ENCODE measurements at places on chromosomes 12 and 14.

DNA sequence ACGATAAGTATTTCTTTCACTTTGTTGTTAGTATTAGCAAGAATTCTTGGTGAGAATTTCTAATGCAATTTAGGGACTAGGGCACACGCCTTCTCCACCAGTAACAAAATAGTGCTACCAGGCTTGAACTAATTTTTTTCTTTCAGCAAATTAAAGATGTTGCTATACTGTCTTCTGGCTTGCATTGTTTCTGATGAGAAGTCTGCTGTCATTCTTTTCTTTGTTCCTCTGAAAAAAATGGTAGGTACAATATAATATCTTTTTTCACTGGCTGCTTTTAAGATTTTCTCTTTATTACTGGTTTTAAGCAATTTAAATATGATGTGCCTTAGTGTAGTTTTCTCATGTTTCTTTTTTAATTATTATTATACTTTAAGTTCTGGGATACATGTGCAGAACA is 171.2 kb downstream of the PCNX1 start:
- no peak for DNase-seq

GRCh38 chr14:65242732-65243134 is 140.4 kb upstream of the MAX start:
- no peak for DNase-seq

DNA sequence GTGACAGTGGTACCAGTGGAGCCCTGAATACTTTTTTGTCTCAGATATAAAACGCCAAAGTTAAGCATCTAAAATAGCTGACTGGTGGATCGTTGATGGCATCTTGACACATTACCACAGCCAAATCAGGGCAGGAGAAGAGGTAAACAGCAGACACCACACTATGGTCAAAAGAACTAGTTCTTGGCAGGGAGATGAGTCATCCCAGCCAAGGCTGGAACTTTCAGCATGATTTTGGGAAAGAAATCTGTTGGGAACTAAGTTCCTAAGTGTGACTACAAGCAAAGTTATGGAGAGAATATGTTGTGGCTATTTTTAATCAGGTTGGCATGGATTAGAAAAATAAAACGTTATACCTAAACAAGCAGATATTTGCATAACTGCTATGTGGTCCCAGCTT is 36.9 kb downstream of the LGR5 start:
- no peak for DNase-seq

DNA sequence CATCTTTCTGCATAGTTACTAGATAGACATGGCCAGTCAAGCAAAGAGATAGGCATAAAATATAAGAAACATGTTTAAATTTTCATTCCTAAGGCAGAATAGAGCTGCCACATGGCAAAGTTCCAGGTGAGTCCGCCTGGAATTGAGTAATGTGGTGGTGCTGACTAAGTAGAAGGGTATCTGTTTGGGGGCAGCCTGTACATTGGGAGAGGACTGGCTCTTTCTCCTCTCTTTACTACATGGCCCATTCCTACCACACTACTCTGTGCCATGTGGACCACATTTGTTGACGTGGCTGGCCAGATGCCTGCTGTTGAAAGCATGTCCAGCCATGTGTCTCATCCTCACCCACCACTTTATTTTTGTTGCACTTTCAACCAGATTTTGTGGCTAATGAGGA is 354.0 kb downstream of the ETNK1 start:
- DNase-seq, result no peak

- DNase-seq, result no peak
These were observed 21.8 kb upstream of the EGLN3 start for GRCh38 chr14:33972583-33973081.

DNA sequence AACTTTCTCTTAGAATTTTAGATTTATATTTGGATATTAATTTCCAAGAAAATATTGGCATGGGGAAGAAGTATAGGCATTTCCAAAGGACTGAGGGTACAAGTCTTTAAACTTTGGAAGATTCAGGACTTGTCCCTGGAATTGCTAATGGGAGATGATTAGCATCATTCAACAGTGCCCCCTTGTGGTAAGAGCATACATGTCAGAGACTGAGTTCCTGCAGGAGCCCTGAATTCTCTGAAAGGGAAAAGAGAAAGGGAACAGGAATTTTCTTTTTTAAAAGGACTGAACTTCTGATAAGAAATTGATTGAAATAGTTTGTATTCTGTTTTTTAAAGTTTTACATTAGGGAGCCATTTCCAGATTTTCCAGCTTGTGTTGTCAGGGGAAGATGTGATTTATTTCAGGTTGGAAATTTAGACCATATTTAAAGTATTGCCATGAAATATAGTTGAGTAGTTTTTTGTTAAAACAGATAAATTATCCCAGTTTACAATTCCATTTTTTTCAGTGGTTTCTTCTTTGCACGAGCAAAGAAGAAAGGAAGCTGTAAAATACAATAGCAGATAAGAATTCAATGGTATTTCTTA is 44.0 kb upstream of the REP15 start:
- peak; percentile 33 for DNase-seq

GRCh38 chr14:102495491-102496330 is 13.9 kb downstream of the ANKRD9 start:
- DNase-seq, result no peak

GRCh38 chr12:52812749-52813148 is 1.2 kb downstream of the KRT4 start:
- DNase-seq, result no peak

DNA sequence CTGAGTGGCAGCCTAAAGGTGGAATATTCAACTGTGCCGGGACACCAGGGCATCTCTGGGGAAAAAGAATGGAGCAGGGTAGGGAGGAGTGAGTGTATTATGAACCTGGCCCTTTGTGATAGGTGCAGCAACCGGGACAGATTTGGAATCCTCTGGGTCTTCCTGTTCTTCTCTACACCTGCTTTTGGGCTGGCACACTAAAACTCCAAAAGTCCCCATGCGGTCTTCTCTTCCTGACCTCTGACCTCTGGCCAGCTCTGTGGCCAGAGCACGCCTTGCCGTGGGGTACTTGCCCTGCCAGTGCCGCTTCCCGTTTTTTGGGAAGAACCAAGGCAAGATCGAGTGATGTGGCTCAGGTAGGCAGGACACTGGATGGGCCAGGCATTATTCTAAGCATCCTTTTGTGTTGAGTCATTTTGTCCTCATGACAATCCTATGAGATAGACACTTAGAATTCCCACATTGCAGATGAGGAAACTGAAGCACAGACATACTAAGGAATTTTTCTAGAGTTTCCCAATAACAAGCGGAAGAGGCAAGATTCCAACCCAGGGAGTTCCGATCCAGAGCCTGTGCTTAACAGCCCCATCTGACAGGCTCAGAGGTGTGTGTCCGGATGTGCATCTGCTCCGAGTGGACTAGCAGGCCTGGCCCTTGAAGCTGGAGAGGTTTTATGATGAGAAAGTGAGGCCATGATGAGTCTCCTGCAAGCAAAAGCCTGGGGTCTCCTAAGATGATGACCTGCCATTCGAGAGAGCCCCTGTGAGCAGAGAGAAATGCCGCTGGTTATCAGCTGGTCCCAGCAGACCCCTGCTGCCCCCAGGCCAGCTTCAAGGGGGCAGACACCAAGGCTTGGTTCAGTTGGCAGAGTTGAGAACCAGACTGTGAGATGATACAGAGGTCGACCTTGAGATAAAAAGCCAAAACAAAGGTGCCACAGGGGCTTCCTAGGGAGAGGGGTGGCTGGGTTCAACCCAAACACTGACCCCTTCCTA is 67.9 kb upstream of the ESRRB start:
- DNase-seq, result no peak

- DNase-seq, result no peak
These were observed 118.1 kb downstream of the TRAFD1 start for GRCh38 chr12:112243255-112244110.

GRCh38 chr14:70130482-70130881 is 58.3 kb downstream of the SLC8A3 start:
- DNase-seq, result no peak

- no peak for DNase-seq
These were observed 208.0 kb upstream of the DIO2 start for GRCh38 chr14:80419345-80419744.

DNA sequence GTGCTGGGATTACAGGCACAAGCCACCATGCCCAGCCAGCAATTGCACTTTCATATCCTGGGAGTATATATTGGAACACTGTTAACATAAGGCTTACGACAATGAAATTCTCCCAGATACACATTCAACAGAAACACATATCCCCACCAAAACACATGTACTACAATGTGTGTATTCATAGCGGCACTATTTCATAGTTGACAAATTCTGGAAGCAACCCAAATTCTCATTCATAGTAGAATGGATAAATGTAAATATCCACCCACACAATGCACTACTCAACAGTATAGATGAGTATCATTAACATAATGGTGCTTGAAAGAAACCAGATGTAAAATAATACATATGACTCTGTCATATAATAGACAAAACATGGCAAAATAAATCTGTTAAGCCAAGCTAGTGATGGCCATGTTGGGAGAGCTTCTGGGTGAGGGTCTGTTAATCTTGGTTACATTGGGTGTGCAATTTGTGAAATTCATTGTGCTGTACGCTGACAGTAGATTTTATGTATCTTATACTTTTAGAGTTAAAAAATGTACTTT is 2.6 kb upstream of the DNAAF2 start:
- no peak for DNase-seq

- no peak for DNase-seq
These were observed 39.4 kb downstream of the ZFHX2 start for GRCh38 chr14:23512156-23512555.

DNA sequence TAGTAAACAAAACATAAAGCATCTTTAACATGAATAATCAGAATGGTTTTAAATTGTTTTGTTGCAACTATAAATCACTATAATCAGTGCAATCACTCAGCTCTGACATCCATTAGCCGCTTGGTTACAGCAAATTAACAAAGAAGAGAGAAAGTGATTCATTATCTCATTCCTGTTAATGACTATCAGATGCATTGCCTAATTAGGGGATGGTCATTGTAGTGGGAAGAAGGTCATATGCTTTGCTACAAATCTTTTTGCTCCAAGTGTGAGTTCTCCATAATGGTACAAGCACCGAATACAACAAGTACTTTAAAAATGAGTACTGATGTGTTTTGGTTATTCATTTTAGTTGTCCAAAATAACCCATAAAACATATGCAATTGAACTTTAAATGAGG is 272.0 kb downstream of the AKAP6 start:
- no peak for DNase-seq

DNA sequence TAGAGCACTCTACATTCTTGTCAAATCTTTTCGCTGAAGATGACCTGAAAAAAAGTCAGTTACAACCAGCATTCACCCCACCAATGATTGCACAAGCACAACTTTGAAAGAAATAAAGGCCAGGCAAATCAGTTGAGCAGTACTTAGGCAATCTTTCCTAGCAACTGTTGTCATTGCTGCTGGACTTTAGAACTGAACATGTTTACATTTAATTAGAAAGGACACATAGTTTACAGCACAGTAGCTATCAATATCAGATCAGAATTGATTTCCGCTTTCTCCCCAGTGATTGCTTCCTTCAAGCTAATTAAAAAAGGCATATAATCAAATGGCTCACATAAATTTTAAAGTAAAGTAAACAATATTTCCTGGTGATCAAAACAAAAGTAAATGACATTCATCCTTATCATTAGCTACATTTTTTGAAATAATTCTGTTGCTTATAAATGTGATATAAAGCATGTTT is 128.4 kb downstream of the FOXA1 start:
- DNase-seq, result no peak

- DNase-seq, result no peak
These were observed 230.7 kb upstream of the RTL1 start for GRCh38 chr14:101134161-101134631.

DNA sequence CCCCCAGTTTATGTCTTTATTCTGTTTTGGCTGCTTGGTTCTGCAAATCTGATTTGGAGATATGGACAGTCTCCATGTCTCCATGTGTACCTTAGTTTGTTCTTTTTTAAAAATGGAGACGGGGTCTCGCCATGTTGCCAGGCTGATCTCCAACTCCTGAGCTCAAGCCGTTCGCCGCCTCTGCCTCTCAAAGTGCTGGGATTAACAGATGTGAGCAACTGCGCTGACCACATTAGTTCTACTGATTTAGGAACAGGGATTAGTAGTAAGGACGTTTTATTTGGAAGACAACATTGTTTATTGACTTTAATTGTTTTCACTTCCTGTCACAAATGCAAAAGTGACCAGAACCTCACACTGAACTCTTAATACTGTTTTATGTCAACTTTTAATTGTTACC is 14.7 kb downstream of the AEBP2 start:
- DNase-seq, result no peak

DNA sequence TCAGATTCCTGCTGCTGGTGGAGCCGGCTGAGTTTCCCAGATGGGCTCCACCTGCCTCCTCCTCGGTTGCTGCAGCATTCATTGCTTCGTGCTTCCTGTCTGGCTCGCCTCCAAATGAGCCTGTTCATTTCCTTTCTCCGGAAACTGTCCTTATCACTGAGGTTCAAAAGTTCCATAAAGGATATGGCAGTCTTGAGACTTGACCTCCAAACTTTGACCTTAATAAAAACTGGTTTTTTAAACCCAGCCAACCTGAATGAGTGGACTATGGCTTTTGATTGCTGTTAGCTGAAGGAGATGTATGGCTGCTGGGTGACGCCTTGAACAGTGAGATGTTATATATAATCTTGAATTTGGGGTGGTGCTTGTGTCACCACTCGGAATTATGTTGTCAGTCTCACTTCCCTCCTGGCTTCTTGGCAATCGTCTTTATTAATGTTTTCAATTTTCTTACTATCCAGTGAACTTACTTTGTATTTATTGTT is 62.7 kb downstream of the RASSF3 start:
- no peak for DNase-seq

DNA sequence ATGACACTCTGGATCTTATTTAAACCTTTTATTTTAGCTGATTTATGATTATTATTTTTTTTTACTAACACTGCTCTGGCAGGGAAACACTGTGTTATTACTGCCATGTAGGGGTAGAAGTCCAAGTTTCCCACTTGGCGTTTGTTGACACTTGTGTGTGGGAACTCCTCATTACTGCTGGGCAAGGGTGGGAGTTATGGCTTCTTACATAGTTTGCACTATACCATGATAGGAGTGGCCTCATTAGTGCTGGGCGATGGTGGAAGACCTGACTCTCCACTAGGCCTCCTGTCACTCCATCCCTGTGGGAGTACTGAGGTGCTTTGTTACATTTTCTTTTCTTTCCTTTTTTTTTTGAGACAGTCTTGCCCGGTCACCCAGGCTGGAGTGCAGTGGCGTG is 83.5 kb downstream of the BRMS1L start:
- no peak for DNase-seq

DNA sequence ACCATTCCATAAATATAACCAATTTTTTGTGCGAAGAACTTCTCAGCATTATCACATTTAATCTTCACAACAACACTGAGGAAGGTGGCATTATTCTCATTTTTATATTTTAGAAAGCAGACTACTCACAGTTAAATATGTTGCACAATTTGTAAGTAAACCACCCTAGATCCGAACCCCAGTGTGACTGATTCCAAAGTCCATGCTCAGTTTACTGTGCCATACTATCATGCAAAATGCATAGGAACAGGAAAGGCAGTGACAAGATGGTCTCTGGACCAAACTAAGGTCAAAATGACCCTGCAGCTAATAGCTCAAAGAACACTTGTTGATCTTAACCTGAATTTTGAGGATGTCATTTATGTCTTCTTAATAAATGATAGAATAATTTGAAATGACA is 185.4 kb downstream of the GXYLT1 start:
- DNase-seq, result no peak

- DNase-seq, result no peak
These were observed 15.7 kb upstream of the CIPC start for GRCh38 chr14:77082356-77082755.

Data from GM13977 (cell line).